Fibroblast of skin of right biceps (primary cell): ENCODE measurements at places on chromosomes 7 and 10.

DNA sequence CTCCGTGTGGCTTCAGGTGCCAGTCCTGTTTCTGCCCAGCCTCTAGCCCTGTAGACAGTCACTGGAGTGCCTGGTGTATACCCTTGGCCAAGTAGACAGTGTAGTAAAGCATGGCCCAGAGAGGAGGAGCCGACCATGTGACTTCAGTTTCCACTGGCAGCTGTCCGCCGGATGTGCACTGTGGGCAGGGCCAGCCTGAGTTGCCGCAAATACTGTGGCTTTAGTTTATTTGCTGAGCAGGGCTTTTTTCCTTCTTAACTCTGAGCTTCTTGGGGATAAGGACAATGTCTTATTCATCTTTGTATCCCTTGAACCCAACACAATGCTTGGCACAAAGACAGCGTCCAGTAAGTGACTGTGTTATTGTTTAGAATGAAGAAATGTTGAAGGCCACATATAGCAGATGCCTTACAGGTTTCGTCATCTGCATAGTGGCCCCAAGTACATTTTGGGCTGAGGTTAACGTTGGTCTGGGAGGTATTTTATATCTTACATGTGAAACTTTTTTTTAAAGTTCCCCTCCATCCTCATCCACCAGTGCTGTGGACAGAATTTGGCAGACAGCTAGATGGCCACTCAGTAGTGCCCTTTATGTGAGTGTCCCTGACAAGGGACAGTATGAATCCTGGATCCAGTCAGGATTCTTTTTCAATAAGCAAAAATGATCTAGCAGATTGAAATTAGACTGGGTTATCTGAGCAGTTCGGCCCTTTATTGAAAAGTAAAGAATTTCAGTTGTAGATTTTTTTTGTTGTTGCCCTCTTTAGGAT, 40.6 kb downstream of the CYP17A1 start:
- peak; percentile 46 for DNase-seq

DNA sequence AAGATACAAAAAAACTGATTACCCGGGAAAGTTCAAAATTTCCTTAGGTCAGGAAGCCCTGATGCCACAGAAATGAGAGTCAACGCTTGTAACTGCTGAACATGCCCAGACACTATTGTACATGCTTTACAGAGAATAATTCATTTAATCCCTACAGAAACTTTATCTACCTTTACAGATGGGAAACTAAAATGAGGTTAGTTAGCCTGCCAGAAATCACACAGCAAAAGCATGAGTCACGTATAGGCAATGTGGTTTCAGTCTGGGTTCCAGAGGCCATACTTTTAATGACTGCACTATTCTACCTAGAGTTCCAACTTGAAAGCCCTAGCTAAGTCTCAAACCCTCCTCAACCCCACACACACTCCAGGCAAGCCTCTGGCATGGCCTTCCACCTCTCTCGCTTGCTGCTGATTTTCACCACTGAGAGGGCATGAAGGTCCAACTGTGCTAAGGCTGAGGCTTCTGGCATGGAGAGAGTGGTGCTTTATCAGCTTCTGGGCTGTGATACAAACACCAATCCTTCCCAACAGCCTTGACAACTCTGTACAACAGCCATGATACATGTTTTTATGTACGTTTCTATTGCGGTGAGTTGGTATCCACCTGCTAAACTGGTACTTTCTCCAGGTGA, 1011.2 kb upstream of the GHITM start:
- DNase-seq, result peak; percentile 41

DNA sequence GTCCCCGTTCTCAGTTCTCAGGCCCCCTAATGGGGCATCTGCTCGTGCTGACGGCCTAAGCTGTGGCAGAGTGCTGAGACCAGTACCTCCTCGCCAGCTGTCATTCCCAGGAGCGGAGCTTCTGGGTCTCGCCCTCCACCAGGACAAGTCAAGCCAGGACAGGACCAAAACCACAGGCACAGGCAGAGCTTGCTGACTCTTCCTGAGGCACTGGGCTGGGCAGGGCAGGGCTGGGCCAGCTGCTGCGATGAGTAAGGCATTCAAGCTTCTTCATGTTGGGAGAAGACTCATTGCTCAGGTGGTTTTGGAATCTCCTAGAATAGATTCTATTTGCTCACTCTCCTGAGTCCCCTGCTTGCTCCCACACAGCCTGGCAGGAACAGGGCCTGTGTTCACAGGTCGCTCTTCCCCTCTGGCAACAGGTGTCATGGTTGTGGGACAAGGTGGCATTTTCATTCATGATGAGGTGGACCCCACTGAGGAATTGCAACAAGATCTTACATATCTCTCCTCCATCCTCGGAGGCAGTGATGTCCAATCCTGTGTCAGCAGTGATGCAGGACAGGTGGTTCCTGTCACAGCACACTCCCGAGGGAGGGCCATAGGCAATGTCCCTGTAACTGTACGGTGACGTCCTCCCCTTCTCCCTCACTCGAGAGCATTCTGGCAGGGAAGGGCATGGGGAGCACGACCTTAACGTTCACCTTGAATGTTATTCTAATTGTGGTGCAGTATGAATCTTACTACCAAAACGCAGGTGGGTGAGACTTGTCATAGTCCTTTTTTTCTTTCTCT, 17.0 kb upstream of the SH3PXD2A start:
- no peak for DNase-seq

DNA sequence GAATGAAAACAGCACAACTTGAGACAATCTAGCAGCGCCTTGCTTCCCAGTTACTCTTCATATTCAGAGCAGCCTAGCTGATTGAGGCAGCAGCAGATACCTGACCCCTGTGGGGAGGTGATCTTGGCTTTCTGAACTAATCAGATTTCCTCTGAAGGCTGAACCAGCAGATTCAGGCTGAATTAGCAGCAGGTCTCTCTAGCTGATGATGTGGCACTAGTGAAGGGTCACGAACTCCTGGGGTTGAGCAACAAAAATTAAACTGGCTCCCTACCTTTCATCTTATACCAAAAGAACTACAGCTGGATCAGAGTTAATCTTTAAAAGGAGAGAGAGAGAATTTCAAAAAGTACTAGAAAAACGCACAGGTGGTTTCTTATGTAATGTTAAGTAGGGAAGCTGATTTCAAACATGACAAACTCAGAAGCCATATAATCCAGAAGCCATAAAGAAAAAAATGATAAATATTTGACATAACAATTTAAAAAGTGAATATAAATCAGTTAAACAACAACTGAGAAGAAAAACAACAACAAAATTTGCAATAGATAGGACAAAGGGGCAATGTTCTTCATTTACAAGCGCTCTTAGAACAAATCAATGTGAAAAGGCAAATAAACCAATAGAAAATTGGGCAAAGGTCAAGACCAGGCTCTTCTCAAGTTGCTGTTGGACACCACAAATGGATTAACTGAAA, 13.5 kb downstream of the SLC25A13 start:
- DNase-seq, result no peak

- no peak for DNase-seq
These were observed 128.4 kb upstream of the BTBD16 start for GRCh38 chr10:122142641-122143237.

DNA sequence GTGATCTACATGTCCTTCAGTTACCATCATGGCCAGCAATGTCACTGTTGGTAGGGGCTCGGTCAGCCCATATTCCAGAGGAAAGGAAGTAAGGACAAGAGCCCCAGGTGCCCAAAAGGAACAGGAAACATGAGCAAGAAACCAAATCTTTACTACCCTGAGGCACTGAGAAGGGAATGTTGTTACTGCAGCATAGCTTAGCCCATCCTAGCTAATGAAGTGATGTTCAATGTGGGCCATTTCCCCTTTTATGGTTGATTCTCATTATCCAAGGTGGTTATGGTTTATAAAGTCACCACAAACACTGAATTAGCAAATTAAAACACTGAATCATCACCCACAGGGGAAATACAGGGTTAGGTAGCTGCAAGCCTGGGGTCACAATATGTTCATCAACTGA, 88.4 kb upstream of the C10orf90 start:
- no peak for DNase-seq

DNA sequence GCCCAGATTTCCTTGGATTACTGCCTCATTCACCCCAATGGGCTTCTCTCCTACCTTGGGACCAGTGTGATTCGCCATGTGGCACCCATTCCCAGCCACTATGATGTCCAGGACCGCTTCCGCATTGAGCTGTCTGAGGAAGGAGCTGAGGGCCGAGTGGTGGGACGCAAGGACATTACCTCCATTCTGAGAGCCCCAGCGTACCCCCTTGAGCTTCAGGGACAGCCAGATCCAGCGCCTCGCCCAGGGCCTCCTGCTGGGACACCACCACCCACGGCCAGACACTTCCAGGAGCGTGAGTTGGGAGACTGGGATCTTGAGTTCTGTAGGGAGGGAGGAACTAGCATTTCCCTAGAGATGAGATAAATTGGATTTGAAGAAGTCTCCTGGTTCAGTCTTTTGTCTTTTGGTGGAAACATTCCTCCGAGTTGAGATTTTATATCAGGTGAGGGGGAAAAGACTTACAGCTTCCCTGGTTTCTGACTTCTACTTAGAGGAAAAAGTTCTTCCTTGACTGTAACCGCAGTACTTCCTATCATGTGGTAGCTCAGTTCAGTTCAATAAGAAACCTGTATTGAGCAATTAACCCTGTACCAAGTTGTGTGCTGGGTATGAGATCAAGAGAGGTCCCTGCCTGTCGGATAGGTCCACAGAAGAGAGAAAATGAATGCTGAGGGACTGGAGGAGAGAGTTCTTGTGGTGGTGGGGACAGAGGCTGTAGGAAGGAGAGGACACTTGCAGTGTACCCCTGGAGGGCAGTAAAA, 1.3 kb downstream of the MOSPD3 start:
- DNase-seq, result no peak

DNA sequence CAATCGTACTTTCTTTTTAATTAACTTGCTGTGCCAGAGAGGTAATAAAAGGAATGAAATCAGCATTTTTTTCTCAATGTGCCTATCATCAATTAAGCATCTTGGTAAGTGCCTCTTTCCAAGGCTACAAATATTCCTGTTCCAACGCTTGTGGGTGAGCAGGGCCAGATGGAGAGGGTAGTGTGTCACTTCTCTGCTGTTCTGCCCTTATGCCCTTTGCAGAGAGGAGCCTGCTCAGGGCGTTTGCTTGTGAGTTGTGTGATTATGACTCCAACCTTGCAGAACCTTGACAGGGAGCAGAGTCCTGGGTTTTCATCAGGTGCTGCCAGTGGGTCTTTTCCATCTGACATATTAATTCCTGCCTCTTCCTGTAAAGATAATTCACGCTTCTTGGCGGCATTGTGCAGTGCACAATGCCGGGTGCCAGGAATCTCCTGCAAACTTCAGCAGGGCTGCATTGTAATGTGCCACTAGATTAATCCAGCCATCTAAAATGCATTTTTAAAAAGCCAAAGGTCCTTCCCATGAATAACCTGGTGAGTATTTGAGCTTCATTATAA, 234.4 kb downstream of the ARHGAP12 start:
- DNase-seq, result no peak

GRCh38 chr7:122063146-122063545, 80.9 kb downstream of the AASS start:
- no peak for DNase-seq

GRCh38 chr7:33854178-33854577, 51.2 kb upstream of the BMPER start:
- peak; percentile 65 for DNase-seq

DNA sequence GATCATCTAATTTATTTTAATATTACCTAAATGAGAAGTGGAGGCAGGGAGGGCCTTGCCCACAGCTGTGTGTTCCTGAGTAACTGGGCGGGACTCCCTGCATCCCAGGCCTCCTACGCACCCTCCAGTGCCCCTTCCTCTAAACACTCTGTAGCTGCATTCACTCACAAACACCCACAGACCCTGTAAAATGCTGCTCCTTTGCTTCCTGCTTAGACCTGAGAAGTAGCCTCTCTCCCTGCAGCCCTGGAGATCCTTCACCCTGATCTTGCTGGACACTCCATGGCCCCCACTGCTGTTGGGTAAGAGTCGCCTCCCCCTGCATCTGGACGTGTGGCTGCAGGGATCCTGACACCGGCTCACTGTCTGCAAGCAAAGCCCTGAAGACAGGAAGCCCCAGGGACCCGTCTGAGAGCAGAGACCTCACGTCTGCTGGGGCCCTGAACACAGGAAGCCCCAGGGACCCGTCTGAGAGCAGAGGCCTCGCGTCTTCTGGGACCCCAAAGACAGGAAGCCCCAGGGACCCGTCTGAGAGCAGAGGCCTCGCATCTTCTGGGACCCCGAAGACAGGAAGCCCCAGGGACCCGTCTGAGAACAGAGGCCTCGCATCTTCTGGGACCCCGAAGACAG, 589.8 kb downstream of the DNAJB6 start:
- DNase-seq, result no peak

DNA sequence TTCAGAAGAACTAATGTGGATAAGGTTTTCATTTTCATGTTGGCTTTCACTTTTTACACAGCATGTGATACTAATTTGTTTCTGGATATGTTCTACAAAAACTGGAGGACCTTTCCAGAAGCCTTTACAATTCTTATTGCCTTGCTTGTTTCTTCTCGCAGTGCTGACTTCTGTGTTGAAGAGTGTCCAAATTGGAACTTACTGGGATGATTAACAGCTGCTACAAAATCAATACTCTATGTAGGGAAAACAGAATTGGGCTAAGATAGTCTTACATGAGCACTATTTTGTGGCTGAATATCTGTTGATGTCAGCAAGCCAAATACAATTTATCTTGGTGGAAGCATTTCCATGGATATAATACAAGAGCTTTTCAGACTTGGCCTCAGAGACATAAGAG, 351.2 kb downstream of the DGKB start:
- no peak for DNase-seq

- DNase-seq, result peak; percentile 45
These were observed 142.3 kb downstream of the VPS50 start for GRCh38 chr7:93374345-93374940.

DNA sequence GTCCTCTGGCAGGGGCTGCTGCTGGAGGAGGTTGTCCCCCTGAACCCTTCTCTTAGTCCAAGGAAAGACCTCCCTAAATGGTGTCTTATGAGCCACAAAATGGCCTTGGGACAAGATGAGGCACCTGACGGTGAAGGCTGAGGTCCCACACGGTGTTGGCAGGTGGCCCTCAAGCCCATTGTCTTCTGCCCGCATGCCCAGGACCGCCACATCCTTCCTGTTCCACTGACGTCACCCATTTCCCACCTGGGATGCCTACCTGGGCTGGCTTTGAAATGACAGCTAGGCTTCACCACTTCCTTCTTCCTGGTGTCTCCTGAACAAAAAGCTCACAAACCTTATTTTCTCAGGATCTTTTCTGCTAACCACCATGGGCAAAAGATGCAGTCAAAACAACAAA, 2.1 kb upstream of the DMBT1 start:
- DNase-seq, result no peak

DNA sequence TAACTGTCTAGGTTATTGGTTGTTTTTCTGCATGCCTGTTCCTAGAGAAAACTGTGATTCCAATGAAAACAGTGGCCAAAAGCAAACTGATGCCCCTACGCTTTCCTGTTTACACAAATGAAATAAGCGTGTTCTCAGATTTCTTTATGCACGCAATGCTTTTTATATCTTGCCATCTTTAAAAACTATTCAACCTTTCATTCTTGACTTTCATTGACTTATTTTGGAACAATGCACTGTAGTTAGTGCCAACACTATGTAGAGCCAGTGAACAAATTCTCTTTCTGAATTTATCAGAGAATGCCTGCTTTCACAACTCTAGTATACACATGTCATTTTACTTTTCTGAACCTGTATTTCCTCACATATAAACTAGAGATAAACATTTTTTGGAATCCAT, 86.6 kb downstream of the CABCOCO1 start:
- DNase-seq, result no peak
